Omental fat pad (tissue), 4 donors: ENCODE measurements at places on chromosomes 4 and X. TPM values are rescaled to one million over a fixed set of nuclear protein-coding genes. Genes with fewer than 3 reads are reported as not detected.

GRCh38 chrX:131262200-131262599 lies 26.9 kb downstream of the IGSF1 start:
- no peak for DNase-seq

- no peak for DNase-seq
Observed at GRCh38 chr4:140085062-140085622, 68.8 kb downstream of the MAML3 start.

GRCh38 chr4:168143601-168144000 lies 51.3 kb downstream of the ANXA10 start:
- DNase-seq: no peak

GRCh38 chr4:71765821-71766383 lies 18.0 kb downstream of the GC start:
- no peak for DNase-seq

- DNase-seq: no peak
Observed at GRCh38 chr4:147901916-147902315, 170.0 kb downstream of the ARHGAP10 start.

DNA sequence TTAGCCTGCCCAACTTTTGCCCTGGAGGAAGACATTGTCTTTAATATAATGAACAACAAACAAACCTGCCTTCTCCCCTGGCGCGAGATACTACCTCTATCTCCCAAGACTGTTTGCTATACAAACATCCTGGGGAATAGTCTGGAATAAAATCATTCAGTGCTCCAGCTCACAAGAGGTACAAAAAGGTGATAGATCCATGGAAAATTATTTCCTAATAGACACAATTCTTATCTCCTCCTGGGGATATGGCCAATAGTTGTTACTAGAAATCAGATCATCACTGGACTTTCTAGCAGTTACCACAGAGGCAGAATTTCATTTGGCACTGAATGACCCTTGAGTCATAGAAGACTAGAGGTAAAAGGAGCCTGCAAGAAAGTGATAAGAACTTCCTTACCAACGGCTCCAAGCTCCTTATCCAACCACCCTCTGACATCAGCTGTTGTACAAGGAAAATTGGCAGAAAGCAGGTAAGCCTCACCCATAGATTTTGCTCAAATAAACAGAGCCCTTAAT lies 38.1 kb downstream of the MID1 start:
- no peak for DNase-seq

The MAPK10 gene
- 38.5 TPM for total RNA-seq

The EPGN gene
- total RNA-seq: not detected

- no peak for DNase-seq
Observed at GRCh38 chr4:145195167-145195952, 15.0 kb upstream of the OTUD4 start.

GRCh38 chrX:80578517-80579105 lies 158.4 kb downstream of the TENT5D start:
- no peak for DNase-seq

GRCh38 chr4:54231768-54232688 lies 2.9 kb downstream of the PDGFRA start:
- no peak for DNase-seq

DNA sequence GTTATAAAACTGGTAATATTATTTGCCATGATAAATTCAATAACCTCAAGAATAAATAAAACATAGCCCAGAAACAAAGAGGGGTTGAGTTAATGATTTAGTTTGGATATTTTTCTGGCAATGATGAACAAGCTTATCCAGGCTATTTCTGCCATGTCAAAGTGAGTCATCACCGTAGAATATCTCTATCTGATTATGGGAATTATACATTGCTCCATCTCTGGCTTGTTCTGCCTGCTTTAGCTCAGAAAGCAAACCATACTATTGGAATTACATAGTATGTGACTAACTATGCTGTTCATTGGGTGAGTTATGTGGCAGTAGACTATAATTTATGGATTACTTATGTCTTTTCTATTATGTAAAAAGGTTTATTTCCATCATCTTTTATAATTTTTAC lies 680.1 kb upstream of the AADAT start:
- DNase-seq: no peak

- no peak for DNase-seq
Observed at GRCh38 chr4:123306769-123307168, 89.8 kb upstream of the SPRY1 start.

- DNase-seq: no peak
Observed at GRCh38 chr4:130855533-130855932, 1759.6 kb downstream of the C4orf33 start.

GRCh38 chr4:134567461-134567860 lies 365.9 kb upstream of the PABPC4L start:
- no peak for DNase-seq

DNA sequence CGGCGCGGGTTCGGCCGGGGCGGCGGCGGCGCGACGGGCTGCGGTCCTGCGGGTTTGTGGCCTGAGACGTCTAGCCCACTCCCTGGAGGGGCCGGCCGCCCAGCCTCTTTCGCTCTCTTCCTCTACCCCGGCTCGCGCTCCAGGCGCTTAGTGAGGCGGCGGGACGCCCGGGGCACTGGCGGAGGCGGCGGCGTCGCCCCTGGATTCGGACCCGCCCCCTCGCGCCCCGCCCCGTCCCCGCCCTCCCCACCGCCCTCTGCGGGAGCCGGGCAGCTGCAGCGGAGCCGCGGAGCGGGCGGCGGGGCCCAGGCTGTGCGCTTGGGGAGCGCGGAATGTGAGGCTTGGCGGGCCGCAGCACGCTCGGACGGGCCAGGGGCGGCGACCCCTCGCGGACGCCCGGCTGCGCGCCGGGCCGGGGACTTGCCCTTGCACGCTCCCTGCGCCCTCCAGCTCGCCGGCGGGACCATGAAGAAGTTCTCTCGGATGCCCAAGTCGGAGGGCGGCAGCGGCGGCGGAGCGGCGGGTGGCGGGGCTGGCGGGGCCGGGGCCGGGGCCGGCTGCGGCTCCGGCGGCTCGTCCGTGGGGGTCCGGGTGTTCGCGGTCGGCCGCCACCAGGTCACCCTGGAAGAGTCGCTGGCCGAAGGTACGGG lies at the start of gene BMP2K:
Gene BMP2K (plus strand): TSS at position 272 of the 650 bp plus-strand sequence. CDS start 194 bp downstream, at position 466.
- no peak for DNase-seq

DNA sequence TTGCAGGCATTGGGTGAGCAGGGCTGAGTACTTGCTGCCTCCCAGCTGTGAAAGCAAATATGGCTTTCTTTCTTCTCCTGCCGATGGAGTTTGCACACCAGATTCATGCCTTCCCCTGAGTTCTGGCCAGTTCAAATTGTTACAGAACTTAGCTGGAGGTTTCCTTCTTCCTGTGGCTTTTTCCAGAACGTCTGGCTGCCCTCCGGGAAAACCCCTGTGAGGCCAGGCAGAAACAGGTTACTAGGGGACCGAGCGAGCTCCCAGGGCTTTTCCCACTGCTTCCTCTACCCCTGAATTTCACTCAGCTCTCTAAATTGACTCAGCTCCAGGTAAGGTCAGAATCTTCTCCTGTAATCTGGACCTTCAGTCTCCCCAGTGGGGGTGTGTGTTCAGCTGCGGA lies 482.4 kb downstream of the C4orf33 start:
- no peak for DNase-seq

DNA sequence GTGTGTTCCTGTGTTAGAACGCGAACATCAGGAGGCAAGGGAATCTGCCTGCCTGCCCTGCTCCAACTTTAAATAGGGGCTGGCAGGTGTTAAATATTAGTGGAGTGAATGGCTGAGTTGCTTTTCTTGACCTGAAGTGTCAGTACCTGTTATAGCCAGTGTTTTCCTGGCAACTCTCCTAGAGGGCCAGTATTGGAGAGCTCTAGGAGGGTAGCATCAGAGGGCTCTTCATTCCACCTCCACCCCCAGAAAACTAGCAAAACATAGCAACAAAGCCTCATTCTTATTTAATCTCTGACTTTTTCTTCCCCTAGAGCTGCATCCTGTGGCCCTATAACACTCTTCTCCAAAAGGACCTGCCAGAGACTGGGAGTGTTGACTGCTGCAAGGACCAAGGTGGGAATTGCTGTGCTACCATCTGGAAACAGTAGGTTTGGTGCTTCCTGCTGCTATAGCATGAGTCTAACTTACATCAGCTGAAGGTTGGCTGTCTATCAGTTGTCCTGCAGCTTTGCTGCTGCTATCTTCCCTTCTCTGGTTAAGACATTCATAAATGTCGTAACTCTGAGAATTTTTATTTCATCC lies 33.5 kb downstream of the SGMS2 start:
- no peak for DNase-seq
